ENCODE measurements at places on chromosomes 16 and 17. TPM values are rescaled to one million over a fixed set of nuclear protein-coding genes. Genes with fewer than 3 reads are reported as not detected.

- peak; percentile 71 for DNase-seq
These were observed 2.6 kb upstream of the ADORA2B start for GRCh38 chr17:15942207-15942833.

DNA sequence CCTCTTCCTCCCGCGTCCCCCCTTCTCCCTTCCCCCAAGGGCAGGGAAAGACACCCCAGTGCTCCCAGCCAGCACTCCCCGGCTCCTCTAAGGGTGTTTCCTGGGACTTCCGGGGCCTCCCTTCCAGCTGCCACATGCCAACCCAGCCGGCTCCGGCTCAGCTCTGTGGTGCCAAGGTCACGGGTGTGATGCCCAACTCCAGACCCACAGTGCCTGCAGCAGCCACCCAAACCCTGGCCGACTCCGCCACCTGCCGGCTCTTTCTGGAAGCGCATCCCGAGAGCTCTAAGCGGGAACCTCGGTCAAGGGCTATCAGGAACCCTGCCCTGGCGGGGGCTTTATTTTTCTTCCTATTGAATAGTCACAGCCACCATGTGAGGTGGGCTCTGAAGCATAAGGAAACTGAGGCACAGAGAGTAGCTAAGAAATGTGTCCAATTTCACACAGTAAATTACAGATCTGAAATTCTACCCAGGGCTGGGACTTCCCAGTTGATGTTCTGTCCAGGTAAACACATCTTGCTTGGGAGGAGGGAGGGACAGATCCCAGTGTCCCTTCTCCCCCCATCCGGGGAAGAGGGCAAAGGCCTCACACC, 3.3 kb upstream of the PPP1R1B start:
- peak; percentile 95 for DNase-seq

DNA sequence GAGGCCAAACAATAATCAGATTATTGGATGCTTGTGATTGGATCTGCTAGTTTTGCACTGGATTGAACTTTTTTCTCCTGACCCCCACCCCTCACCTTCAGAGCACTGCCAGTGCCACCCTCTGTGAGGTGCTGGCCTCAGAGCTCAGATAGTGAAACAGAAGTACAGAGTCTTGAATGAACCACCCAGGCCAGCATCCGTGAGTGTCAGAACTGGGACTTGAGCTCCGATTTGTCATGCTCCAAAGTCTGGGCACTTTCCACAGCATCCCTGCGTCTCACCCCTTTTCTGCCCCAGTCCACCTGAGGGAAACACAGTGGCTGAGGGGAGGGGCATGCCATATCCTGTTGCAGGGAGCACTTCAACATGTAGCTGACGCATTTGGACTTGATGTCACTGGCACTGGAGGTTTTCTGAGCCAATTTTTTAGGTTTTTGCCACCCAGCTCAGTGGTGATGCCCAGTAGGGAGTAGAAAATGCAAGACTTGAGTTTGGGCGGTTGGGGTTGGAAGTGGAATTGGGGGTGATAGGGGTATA, 47.3 kb downstream of the SMPD3 start:
- no peak for DNase-seq

DNA sequence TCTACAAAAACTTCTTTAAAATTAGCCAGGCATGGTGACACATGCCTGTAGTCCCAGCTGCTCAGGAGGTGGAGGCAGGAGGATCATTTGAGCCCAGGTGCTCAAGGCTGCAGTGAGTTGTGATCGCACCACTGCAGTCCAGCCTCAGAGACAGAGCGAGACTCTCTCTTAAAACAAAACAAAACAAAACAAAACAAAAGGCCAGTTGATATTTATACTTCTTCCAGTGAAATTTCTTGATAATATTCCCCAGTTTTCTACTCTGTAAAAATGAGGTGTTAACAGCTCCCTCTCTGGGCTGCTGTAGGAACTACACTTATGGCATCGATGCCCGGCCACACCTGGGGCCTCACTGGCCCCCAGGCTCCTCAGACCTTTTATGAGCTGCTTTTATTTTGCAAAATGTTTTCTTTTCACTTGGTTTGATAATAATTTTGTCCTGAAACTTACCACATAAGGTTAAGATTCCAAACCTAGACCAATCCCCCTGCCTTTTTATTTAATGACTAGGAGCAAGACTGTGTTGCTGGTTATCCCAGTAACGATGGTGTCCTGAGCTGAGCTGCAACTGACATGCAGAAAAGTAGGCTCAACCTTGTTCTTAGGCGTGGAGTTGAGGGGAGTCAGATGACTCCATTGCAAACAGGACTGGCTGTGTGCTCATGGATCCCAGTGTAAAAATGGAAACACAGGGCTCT, 17.6 kb downstream of the MAPK8IP3 start:
- no peak for DNase-seq

DNA sequence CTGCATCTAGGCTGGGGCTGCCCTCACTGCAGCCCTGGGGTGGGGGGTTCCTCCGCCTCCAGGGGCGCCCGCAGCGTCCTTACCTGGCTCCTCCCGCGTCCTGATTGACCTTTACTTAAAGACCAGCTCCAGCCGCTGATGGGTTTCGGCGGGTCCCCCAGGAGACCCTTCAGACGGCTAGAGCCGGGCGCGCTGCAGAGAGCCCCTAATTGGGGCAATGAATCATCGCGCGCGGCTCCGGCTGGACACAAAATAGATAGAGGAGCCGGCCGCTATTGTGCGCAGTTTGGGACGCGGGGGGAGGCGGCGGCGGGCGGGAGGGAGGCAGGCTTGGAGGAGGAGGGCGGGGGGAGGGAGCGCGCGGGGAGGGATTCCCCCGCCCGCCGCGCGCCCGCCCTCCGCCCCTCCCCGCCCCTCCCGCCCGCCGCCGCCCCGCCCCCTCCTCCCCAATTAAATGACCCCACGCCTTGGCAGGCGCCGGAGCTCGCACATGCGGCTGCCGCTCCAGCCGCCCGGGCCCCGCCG, 56.5 kb upstream of the CIBAR2 start:
- DNase-seq: peak; percentile 90

DNA sequence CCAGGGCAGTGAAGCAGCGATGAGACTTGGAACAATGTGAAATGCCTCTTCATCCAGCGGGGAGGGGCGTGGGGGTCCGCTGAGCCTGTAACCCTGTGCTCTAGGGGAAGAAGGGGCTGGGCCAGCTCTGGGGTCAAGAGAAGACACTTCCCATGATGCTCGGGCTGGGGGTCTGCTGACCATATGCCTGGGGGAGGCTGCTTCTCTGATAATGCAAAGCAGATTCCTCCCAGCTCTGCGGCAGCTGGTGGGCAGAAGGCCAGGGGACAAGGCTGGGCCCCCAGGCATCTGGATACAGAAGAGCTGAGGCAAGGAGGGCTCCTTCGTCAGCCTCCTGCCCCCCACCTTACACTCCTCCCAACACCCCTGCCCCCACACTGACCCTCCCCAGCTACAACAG, 24.7 kb downstream of the NGFR start:
- DNase-seq: peak; percentile 68

GRCh38 chr17:63697341-63698286, 2.3 kb downstream of the LIMD2 start:
- DNase-seq: peak; percentile 79

- no peak for DNase-seq
These were observed 3.2 kb upstream of the C16orf46 start for GRCh38 chr16:81080233-81080632.

- DNase-seq: no peak
These were observed 18.5 kb downstream of the ATP6V0A1 start for GRCh38 chr17:42477173-42477572.

DNA sequence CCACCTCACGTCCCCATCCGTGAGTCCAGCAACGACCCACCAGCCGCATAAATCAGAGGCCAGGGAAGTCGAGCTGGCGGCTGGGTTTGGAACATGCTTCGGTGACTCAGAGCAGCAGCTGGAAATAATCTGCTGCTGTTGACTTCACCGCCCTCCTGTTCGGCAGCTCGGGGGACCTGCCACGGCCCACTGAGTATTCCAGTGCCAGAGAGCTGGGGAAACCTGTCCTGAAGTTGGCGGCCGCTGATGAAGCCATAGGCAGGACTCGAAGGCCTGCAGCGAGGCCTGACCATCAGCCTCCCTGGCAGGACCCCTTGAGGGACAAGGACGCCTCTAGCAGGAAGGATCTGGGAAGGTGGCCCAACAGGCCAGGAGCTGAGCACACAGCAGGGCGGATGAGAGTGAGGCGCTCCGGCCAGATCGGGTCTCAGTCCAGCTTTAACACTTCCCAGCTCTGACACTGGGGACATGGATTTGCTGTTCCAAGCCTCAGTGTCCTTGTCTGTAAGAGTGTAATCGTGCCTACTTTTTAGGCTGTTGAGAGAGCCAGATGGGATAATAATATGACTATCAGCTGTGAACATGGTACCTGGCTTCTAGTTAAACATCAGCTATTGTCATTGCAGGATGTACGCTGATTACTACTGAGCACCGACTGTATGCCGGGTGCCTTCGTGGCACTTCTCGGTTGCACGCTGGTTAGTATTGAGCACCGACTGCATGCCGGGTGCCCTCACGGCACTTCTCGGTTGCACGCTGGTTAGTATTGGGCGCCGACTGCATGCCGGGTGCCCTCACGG, 50.4 kb upstream of the CIBAR2 start:
- DNase-seq: peak; percentile 82

DNA sequence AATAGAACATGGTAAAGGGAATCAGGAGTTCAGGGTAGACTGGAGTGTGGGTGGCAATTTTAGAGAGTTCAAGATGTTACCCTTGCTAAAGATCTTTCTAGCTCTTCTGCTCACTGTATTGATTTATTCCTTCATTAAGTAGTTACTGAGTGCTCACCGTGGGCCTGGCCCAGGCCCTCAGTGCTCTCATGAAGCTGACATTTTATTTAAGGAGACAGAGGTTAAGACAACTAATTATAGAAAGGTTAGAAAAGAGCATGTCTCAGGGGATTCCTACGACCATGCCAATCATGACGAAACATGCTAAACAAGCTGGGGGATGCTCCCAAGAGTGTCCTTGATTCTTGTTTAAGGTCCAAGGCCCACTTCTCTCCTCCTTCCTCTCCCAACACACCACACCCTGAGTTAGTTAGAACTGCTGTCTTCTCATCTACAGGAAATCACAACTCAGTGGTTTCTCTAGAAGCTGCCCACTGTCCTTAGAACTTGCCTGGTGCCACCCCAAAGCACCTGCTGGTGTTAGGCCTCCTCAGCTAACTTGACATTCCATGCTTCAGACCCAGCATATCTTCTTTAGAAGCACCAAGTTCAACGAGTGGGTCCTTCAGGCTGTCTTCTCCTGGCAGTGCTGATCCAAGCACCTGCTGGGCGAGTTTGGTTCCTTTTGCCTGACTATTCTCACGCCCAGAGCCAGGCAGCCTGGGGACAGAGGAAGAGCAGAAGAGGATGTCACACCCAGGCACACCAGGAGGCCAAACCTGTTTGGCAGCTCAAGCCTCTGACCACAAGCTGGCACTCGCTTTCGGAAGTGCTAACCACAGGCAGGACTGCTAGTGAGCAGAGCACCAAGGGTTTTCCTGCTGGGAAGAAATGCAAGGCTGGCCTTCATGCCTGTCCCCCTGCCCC, 79.0 kb downstream of the GAS7 start:
- DNase-seq: peak; percentile 79

GRCh38 chr16:86519649-86520316, 9.5 kb downstream of the FOXF1 start:
- DNase-seq: peak; percentile 85

DNA sequence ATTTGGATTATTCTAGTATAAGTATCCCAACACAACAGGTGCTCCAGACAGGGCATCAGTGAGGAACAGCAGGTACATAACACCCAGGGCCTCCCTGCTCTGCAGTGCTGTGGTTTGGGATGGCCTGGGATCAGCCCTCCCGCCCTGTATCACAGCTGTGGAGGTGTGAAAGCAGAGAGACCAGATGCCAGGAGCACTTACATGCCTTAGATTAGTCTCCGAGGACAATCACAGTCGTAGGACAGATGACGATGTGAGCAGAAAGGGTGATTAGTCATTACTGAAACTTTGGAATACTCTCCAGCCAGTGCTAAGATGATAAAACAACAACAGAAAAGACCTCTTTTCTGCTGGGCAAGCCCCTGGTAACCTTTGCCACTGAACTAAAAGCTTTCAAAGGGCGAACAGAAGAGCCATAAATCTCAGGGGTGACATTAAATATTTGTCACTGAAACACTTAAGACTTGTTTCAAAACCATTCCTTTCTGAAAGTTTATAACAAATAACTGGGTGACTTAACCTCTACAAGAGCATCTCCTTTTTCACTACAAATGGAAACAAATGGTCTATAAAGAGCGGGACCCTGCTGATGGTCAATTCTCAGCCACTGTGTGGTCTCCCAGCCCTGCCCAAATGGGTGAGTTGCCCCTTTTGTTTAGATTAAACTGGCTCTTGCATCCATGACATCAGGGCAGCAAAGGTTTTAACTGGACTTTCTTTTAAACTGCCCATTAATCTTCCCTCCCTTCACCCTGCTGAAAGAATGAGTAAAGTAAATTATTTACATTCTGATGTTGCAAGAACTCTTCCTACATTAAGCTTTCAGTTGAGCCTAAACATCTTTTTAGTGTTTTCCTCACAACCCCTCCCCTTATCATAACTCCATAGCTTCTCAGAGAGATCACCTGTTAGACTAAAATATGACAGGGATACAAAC, 183.1 kb upstream of the COX10 start:
- peak; percentile 39 for DNase-seq

DNA sequence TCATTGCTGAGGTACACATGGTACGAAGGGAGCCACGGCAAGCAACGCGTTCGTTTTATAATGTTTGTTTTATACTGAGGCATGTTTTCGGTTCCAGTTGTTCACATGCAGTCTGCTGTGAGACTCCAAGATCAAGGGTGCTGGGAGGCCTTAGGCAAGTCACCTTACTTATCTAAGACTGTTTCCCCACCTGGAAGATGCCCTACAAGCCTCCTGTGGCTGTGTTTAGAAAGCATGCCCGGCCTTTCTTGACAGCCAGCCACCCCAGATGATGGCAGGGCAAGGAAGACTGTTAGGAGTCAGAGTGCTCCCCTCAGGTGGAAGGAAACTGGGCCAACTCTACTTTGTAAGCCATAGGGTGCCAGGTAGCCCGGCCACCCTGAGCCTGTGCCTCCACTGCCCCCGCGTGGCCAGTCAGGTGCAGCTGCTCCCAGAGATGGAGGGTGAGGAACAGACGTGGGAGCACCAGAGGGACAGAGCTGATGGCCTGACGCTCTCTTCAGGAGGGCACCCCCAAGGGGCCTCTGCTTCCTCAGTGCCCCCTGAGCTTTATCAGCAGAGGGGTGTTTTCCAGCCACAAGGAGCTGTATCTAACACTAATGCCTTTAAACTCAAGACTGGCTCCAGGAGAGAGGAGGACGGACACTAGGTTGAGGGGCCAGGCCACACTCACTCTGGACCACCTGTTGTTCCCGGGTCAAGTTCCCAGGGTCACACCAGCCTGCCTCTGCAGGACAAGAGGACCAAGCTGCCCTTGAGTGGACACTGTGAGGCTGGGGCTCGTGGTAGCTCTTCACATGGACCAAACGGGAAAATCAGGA, 5.4 kb downstream of the NAT9 start:
- peak; percentile 53 for DNase-seq

GRCh38 chr17:27091043-27091497, 202.8 kb upstream of the WSB1 start:
- no peak for DNase-seq

- no peak for DNase-seq
These were observed 271.1 kb upstream of the CDH11 start for GRCh38 chr16:65392806-65393565.

DHODH gene
- polyA plus RNA-seq: 38.9 TPM

MATCAP1 gene
- polyA plus RNA-seq: 14.8 TPM

RGS11 gene
- 15.5 TPM for polyA plus RNA-seq

CDH3 gene
- 0.09 TPM for polyA plus RNA-seq

CCL4 gene
- 0.95 TPM for polyA plus RNA-seq

SLC13A2 gene
- not detected for polyA plus RNA-seq

NPIPB2 gene
- polyA plus RNA-seq: 6.3 TPM

SP2 gene
- 11.4 TPM for polyA plus RNA-seq
